ENCODE measurements at places on chromosomes 12 and 14.

DNA sequence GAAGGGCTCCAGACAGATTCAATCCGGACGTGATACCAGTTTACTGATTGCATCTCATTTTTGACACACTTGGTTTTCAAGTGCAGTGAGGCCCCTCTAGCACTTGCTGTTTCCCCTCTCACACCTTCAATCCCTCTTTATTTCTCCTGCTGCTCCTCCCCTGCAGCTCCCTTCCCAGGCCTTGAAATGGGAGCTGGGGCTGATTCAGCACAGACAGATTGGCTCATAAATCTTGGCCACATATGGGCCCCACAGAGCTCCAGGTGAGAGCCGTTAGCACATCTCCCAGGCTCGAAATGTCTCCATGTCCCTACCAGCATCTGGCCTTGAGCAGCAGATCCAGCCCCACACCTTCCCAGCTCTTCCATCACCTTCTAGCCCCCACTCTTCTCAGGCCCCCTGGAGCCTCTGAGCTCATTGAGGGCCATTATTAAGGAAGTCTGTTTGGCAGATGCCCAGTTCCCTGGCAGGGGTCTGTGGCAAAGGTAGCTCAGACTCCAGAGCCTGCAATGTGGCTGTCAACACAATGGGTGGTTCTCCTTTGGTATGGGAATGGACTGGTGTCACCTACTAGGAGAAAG is 220.3 kb upstream of the FKBP4 start:
- no peak for DNase-seq

DNA sequence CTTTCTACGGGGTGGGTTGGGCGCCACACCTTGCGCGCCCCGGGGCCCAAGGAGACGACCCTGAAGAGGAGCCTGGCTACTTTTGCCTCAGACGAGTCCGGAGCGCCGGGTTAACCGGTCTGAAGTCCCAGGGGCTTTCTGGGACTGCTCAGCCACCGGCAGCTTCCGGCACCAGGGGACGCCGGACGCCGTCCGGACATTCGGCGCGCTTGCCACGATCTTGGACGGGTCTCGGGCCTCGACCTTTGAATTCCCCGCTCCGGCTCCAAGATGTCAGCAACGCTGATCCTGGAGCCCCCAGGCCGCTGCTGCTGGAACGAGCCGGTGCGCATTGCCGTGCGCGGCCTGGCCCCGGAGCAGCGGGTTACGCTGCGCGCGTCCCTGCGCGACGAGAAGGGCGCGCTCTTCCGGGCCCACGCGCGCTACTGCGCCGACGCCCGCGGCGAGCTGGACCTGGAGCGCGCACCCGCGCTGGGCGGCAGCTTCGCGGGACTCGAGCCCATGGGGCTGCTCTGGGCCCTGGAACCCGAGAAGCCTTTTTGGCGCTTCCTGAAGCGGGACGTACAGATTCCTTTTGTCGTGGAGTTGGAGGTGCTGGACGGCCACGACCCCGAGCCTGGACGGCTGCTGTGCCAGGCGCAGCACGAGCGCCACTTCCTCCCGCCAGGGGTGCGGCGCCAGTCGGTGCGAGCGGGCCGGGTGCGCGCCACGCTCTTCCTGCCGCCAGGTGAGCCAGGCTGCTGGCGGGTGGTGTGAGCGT is at the start of gene ACOT4:
Gene ACOT4 (plus strand): TSS at position 184 of the 760 bp plus-strand sequence. CDS start 87 bp downstream, at position 271.
- peak; percentile 92 for DNase-seq

GRCh38 chr12:81332054-81332453 is 254.2 kb downstream of the ACSS3 start:
- no peak for DNase-seq

DNA sequence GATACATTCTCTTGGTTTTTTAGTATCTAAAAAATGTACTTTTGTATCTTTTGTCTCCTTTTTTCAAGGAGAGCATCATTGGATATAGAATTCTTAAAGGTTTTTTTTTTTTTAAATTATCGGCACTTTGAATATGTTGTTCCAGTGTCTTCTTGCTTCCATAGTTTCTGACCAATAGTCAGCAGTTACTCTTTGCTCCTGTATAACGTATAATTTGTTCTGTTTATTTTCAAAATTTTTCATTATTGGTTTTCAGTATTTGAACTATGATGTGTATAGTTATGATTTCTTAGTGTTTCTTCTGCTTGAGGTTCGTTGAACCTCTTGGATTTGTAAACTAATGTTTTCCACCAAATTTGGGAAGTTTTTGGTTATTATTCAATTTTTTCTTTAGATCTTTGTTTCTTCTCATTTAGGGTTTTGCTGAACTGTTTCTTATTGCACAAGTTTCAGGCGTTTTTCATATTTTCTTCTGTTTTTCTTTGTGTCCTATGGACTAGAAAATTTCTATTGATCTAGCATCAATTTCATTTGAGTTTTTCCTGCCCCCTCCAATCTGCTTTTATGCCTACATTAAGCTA is 93.9 kb downstream of the PLBD1 start:
- DNase-seq = no peak

GRCh38 chr12:123058481-123058880 is 78.0 kb downstream of the ARL6IP4 start:
- no peak for DNase-seq

GRCh38 chr14:102933618-102934231 is 11.3 kb downstream of the AMN start:
- peak; percentile 69 for DNase-seq

DNA sequence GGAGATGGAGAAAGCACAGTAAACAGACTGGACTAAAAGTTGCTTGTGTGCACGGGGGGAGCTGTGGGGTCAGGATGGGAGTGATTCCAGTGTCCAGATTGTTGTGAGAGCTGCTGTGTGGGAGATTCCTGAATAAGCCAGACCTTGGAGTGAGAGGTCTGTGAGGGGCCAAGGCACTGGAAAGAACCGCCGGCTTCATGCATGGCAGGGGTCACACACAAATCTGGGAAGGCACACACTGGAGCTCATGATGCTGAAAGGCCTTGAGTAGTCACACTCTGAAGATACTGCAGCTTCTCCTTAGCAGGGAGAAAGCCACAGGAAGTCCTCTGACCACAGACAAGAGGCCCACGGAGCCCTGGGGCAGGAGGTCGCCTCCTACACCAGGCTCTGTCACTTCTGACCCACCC is 23.1 kb downstream of the ADCY6 start:
- no peak for DNase-seq

DNA sequence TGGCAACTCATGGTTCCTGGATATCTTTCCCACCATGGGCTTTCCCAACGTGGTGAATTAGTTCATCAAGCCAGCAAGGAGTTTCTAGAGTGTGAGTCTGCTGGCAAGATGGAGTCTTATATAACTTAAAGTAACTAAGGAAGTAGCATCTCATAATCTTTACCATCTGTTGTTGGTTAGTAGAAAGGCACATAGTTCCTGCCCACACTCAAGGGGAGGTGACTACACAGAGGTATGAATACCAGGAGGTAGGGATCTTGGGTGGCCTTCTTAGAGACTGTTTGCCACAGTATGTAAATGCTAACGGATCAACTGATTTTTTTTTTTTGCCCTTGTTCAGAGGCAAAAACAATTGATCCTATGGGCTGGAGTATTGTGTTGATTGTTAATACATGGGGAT is 446.9 kb downstream of the ATP23 start:
- DNase-seq = no peak

DNA sequence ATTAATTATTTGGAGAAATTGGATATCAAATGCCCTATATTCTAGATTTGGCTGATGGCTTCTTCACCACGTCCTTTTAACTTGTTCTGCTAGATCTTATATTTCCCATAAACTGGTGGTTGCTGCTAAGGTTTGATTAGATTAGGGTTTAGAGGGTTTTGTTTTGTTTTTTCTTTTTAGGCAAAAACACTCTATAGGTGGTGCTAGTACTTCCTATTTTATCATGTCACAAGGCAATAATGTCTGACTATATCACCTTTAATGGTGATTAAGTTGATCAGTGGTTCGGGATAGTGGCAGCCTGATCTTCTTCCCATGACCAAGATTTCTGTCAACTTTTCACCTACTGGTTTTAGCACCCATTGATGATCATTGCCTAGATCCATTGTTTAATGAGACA is 455.1 kb downstream of the RAD51B start:
- DNase-seq = no peak

GRCh38 chr12:120663741-120664140 is 23.2 kb upstream of the MLEC start:
- no peak for DNase-seq

- DNase-seq = no peak
These were observed 274.9 kb upstream of the NOVA1 start for GRCh38 chr14:26872515-26873361.

- peak; percentile 22 for DNase-seq
These were observed 1352.9 kb downstream of the TMEM121 start for GRCh38 chr14:106879241-106879640.

DNA sequence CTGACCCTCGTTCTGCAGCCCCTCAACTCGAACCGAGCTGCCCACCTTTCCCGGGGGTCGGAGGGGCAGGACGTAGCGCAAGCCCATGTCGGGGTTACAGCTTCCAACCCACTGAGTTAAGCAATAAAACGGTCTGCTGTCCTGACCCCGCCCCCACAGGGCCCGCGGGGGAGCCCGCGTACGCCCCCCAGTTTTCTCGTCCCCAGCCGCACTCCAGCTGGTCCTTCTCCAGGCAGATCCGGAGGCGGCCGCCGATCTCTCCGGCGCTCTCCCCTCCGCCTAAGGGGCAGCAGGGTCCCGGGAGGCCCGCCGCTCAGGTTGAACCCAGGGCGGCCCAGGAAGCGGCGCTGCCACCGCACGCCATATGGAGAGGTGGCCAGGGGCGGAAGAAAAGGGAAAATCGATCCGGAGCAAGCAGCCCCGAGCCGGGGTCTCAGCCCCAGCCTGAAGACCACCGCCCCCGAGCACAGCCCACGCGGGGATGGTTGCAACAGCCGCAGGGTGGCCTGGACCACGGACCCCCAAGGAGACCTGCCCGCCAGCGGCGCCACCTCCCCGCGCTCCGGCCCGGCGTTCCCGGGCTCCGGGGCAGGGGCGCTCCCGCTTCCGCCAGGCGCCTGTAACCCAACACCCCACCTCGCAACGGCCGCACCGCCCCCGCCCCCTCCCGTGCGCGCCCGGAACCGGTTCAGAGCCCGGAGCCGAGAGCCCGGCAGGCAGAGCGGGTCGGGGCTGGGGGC is 760 bp downstream of the ACTN1 start:
- DNase-seq = peak; percentile 95

DNA sequence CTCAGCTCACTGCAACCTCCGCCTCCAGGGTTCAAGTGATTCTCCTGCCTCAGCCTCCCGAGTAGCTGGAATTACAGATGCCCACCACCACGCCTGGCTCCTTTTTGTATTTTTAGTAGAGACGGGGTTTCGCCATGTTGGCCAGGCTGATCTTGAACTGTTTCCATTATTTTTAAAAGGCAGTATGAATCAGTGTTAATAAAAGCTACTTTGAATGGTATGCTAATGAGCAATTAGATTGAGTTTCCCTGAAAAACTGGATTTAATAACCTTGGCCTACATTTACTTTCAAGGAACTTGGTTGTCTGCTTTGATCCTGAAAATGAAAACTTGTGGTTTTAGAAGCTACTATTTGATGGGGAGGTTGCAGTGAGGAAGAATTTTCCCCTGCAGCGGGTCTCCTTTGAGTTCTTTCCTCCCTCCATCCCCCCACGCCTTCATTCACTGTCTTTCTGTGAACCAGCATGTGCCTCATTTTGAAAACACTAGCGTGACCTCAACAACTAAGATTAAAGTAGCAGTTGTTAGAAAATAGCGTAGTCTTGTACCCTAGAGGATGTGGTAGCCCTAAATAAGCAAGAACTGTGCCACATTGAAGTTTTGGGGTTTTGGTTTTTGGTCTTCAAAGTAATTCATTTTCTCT is 17.8 kb upstream of the RPS6KA5 start:
- DNase-seq = no peak

DNA sequence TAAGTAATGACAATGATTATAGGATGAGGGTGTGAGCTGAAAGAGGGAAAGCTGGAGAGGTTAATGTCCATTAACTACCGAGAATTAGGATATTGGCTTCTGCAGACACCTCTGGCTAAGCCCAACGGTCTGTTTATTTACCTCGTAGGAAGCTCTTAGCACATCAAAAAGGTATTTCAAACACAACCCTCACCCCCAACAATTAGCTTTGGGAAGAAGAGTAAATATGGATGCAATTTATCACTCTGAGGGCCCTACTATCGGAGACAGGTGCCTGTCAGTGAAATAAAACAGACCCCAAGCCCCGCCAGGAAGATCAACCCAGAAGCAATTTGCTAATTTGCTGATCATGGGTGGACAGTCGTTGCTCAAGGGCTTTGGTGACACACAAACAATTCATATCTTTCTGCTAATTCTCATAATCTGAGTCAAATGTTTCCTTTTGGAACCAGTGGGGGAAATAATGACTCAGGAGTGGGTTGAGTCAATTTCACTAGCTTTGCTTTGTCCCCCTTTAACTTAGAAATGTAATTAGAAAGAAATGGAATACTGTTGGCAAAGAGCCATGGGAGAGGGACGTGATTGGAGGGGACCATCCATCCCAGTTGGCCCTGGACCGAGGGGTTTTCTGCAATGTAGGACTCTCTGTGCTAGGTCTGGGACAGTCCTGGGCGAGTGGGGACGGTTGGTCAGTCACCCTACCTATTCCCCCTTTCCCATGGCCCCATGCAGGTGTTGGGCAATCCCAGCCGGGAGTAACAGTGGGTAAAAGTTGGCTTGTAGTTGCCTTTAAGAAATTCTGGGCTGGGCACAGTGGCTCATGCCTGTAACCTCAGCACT is 99.1 kb upstream of the MED13L start:
- DNase-seq = no peak

- DNase-seq = no peak
These were observed 200.0 kb downstream of the FOXG1 start for GRCh38 chr14:28966416-28967233.

DNA sequence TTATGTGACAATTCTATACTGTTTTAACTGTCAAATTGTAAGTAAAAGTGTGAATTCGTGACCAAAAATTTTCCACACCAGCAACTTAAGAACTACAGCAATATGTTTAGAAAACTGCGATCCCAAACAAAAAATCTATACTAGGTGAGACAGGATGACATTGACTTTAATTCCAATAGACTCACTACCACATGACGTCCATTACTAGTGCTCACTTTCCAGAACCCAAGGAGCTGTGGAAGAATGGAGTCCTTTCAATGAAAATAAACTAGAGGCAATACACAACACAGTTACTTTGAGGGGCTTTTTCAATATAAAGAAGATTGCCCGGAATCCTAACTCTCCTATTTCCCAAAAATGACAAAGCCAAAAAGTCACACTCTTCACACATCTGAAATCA is 1.4 kb downstream of the EPS8 start:
- no peak for DNase-seq

GRCh38 chr12:104049903-104050356 is at the start of gene GLT8D2:
GLT8D2 (minus strand) TSS chr12:104050187; CDS start chr12:104019648, 30,539 bp downstream.
- peak; percentile 77 for DNase-seq

GRCh38 chr14:44379292-44379977 is 127.6 kb downstream of the FSCB start:
- no peak for DNase-seq

GRCh38 chr14:76781648-76782051 is 20.4 kb downstream of the VASH1 start:
- DNase-seq = no peak

All from upper lobe of left lung (tissue), 6 donors.